Hepatocyte (in vitro differentiated cells): ENCODE measurements at places on chromosomes 4 and X. TPM values are rescaled to one million over a fixed set of nuclear protein-coding genes. Genes with fewer than 3 reads are reported as not detected.

GRCh38 chr4:120703908-120704307 lies 218.6 kb downstream of the PRDM5 start:
- no peaks in the 10 kb centered on the region for H3K36me3 ChIP-seq
- H3K27me3 ChIP-seq, result no peaks in the 10 kb centered on the region
- no peak for DNase-seq
- no peak overlapping the region for H3K4me3 ChIP-seq
- H3K4me1 ChIP-seq, result no peaks in the 10 kb centered on the region

GRCh38 chr4:40118861-40119260 lies 62.2 kb downstream of the N4BP2 start:
- H3K27me3 ChIP-seq, result no peaks in the 10 kb centered on the region
- DNase-seq, result no peak
- no peaks in the 10 kb centered on the region for H3K36me3 ChIP-seq

The TEX11 gene
- 0.20 TPM in 1 of 2 replicates, not detected in the other for total RNA-seq

- DNase-seq, result no peak
- no peaks in the 10 kb centered on the region for H3K4me1 ChIP-seq
- no peaks in the 10 kb centered on the region for H3K27me3 ChIP-seq
- no peak overlapping the region for H3K4me3 ChIP-seq
- no peak overlapping the region for H3K27ac ChIP-seq
Measured at GRCh38 chr4:99856166-99856565, 38.1 kb downstream of the LAMTOR3 start.

The SERPINA7 gene
- 42.9 and 43.1 TPM in 2 replicates for total RNA-seq

The TMEM47 gene
- total RNA-seq, result 31.2 and 34.1 TPM in 2 replicates

The KIAA1210 gene
- total RNA-seq, result 0.03 and 0.40 TPM in 2 replicates

- H3K4me3 ChIP-seq, result no peak overlapping the region
- no peak for DNase-seq
- no peaks in the 10 kb centered on the region for H3K4me1 ChIP-seq
Measured at GRCh38 chr4:80079255-80079923, 6.4 kb upstream of the ANTXR2 start.
